Astrocyte (in vitro differentiated cells and primary cell): ENCODE measurements at places on chromosomes 16 and 17.

- DNase-seq, result no peak
Measured at GRCh38 chr16:81502396-81503070, 57.9 kb downstream of the CMIP start.

DNA sequence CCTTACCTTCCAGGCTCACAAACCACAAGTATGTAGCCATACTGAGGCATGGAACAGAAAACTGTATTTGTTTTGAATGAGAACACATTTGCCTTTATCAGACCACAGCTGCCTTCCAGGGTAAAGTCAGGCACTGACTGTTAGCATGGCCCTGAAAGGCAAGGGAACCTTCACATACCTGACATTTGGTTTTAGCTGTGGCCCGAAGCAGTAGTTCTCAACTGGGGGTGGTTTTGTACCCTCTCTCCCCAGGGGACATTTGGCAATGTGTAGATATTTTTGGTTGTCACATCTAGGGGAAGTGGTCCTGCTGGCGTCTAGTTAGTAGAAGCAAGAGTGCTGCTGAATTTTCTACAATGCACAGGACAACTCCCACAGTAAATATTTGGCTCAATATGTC, 9.2 kb downstream of the HERPUD1 start:
- no peak for DNase-seq

DNA sequence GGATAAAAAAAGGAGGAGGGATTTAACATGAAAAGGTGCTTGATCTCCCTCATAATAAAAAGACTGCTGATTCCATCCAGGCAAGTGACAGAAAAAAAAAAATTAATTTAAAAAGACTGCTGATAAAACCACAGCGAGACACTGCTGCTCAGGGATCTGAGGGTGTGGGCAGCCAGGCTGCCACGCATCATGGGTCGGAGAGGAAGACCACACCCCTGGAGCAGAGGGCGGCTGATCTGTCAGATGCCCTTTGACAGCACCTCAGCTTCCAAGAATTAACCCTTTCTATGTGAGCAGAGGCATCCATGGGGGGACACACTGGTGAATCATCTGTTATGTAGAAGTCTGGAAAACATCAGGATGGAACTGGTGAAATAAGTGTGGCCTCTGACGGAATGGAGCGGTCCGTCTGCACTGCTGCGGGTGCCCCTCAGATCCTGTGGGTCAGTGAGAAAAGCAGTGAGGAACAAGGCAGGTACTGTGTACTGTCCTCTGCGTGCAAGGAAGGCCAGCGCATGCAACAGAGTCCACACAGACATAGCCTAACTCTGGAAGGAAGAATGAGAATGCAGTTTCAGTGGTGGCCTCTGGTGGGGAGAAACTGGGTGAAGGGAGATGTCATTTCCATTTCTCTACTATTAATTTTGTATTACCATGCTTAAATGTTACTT, 19.8 kb downstream of the MAPT start:
- DNase-seq, result no peak

GRCh38 chr17:29060475-29060874, 17.5 kb downstream of the PIPOX start:
- no peak for DNase-seq

DNA sequence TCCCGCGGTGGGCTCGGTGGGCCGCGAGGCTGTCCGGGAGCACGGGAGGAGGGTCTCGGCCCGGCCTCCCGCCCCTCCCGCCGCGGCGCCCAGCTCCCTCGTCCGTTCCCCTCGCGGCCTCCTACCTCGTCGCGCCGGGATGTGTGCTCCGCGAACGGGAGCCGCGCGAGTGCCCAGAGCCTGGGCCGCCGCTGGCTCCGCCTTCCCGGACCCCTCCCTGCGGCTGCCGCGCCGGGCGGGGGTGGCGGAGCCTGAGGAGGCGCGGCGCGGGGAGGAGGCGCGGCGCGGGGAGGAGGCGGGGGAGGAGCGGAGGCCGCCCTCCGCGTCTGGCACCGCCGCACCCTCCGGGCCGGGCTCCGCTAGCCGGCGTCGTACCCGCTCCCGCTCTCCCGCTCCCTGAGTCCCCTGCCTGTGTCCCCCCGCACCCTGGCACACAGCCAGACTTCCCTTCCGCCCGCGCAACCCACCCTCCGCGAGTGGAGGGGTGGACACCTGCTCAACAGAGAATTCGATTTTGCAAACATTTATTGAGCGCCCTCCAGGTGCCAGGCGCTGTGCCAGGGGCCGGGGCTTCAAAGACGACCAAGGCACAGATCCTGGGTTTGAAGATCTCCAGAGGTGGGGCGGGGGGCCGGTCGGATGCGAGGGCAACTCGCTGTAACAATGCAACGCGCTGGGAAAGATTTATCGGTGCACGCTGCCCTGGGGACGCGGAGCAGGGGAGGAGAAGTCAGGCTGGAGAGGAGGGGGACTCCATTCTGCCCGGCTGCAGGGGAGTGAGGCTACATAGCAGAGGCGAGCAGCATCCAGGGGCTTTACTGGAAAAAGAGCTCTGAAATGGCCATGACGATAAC, at the start of gene MPP3:
MPP3 (minus strand) TSS at position 171 of the 854 bp plus-strand sequence. CDS start 1,240 bp downstream, outside the sequence.
- DNase-seq, result peak; percentile 33

DNA sequence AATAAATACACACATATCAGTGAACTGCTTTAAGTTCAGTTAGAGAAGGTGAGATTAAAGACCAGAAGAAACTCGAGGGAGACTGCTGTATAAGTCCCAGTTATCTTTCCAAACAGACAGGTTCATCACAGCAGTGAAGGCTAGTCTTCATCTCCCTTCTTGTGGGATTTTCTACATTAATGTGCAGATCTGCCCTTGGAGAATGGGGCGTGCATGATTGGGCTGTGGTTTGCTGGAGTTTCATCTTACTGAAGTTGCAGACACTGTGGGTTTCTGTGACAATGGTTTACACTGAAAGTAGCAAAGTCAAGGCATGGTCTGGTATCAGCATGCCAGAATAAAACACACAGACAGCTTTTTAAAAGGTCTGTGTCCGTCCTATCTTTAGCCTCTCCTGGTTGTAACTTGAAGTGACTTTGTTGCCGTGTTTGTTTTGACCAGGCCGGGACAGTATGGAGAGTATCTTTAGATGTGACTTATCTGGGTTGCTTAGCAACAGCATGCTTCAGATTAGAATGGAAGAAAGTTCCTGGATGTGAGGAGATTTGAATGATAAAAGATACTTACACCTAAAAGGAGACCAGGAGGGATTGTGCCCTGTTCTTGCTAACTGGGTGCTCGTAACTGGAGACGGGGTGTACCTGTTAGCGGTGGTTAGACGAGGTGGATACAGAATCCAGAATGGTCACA, 16.1 kb downstream of the NAA60 start:
- peak; percentile 12 for DNase-seq

DNA sequence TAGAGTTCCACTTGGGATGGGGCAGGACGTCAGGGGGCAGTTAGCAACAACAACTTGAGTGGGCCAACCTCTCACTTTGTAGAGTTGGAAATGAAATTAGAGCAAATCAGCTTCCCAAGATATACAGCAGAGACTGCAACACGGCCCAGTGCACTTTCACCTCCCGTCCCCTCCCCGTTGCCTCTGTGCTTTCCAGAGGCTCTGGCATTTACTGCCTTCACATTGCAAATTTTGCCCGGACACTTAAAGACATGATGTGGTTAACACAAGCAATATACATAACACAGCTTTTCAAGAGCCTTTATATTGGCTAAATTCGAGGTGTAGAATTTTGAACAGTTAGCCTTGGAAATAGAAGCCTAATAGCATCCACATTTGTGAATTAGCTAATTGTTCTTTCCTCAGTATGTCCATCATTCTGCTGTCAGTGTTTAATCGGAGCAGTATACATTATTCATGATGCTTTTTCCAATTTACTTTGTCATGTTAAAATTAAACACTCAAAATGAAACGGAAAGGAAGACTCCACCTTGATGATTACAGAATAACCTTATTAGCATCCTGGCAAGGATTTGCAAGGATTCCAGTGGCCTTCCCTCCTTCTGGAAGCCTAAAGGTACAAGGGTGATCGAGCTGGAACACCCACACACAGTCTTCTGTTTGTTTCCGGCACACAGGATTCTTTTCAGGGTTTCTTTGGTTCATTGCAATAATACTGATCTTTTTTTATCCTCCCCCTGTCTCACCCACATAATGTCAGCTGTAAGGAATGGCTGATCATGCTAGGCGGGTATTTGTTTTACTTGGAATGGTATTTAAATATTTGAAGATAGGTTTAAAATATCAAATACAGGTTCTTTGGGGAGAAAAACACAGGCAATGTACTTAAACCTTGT, 190.9 kb upstream of the CACNG5 start:
- DNase-seq, result peak; percentile 73

- DNase-seq, result no peak
Measured at GRCh38 chr17:57861790-57862693, 12.2 kb upstream of the MRPS23 start.

GRCh38 chr17:15323131-15323530, 18.3 kb downstream of the TEKT3 start:
- DNase-seq, result no peak

DNA sequence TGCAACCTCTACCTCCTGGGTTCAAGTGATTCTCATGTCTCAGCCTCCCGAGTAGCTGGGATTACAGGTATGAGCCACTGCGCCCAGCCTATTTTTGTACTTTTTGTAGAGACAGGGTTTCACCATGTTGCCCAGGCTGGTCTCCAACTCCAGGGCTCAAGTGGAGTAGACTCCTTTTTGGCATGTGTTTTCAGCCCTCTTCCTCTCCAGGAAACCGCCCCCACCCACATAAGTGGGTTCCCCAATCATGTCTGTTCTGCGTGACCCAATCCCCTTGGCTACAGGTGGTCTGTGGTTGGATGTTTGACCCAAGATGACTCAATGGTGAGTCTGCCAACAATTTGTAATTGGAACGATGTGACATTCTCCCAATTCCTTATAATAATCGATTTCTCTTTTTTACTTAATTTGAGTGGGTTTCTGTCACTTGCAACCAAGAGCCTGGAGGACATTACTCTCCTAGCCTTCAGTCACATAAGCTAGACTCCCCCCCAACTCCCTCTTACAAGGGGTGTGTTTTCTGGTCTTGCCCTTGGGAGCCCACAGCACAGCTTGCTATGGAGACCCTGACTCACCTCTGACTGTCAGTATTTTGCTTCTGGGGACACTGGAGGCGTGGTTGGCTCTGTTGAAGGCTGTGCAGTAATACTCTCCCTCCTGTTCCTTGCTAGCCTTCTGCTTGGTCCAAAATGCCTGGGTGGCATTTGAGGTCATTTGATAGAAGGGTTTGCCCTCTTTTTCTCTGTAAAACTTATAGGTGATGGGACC, 34.9 kb downstream of the PECAM1 start:
- DNase-seq, result peak; percentile 89

GRCh38 chr17:48484850-48485249, 46.0 kb downstream of the HOXB1 start:
- peak; percentile 90 for DNase-seq

- no peak for DNase-seq
Measured at GRCh38 chr16:53964145-53964790, 260.3 kb downstream of the FTO start.

DNA sequence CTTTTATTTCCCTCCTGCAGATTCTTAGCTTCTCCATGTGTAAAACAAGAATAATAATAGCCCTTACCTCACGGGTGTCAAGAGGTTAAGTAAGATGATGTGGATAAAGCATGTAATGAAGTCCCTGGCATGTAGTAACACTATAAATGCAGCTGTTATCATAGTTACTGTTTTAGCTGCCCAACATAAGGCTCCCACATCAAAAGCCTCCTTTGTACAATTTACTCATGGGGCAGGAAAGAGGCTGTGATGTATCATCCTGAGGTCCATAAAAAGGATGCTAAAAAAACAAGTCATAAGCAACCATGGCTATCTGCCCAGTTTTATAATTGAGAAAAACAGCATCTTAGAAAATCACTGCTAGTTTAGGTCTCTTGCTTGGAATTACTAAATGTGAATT, 339.7 kb downstream of the CA10 start:
- no peak for DNase-seq

GRCh38 chr16:67959536-67960329, 8.7 kb downstream of the SLC12A4 start:
- peak; percentile 31 for DNase-seq

- DNase-seq, result no peak
Measured at GRCh38 chr16:324451-325334, 27.8 kb downstream of the AXIN1 start.

DNA sequence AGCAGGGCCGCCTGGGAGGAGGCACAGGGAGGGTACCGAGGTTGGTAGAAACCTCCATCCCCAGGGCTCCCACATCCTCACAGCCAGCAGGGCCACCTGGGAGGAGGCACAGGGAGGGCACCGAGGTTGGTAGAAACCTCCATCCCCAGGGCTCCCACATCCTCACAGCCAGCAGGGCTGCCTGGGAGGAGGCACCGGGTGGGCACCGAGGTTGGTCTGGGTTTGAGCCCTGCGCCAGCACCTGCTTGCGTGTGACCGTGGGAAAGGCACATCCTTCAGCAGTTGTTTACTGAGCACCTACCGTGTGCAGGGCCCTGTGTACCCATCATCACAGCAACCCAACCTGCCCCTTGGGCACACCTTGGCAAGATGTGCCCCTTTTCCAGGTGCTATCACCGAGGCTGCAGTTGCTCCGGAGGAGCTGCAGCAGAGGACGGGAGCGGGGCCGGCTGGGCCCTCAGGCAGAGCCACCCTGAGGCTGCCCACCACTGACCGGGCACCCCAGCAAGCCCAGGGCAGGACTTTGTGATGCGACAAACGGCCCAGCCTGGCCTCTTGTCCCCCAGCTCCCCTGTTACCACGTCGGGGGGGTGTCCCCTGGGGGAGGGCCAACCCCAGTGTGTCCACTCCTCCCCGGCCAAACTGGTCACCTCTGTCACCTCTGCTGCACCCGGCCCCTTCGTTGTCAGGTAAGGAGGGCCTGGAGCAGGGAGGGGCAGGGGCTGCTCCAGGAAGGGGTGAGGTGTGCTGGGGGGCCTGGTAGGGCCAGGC, 22.1 kb upstream of the OSGIN1 start:
- no peak for DNase-seq

GRCh38 chr16:47073223-47074155, 70.3 kb downstream of the NETO2 start:
- DNase-seq, result no peak

- DNase-seq, result peak; percentile 45
Measured at GRCh38 chr16:73735018-73735417, 561.6 kb upstream of the PSMD7 start.

DNA sequence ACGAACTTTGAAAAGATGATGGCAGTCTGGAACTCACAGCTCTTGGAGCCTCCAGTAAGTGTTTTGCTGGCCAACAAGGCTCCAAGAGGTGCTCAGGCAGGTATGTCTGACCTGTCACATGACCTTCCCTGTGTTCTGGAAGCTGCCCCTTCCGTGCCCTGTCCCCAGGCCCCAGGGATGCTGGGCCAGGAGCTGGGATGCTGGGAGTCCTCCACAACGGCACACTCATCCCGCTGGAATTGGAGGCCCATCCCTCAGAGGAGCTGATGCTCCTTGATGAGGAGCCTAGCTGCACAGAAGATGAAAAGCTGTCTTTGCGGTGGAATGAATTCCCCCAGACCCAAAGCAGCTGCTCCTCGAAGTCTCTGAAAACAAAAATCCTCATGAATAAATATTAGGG, 47.8 kb downstream of the HOXB1 start:
- no peak for DNase-seq

- no peak for DNase-seq
Measured at GRCh38 chr17:3009411-3009920, 53.9 kb downstream of the OR1D5 start.

GRCh38 chr17:21370430-21370829, 5.7 kb upstream of the KCNJ12 start:
- no peak for DNase-seq

- DNase-seq, result no peak
Measured at GRCh38 chr16:88202207-88202745, 180.5 kb upstream of the ZNF469 start.
